ENCODE measurements at places on chromosomes 3 and 15.

- no peak for DNase-seq
Observed at GRCh38 chr3:194775731-194776130, 90.0 kb downstream of the FAM43A start.

DNA sequence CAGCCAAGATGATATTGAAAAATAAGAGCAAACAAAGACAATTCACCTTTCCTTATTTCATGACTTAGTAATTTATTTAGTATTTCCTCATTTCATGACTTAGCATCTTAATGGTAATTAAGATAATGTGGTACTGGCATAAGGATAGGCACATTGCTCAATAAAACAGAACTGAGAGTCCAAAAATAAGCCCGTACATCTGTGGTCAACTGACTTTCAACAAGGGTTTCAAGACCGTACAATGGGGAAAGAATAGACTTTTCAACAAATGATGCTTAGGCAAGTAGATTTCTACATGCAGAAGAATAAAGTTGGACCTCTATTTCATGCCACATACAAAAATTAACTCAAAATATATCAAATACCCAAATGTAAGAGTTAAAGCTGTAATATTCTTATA is 603 bp upstream of the PYDC2 start:
- no peak for DNase-seq

DNA sequence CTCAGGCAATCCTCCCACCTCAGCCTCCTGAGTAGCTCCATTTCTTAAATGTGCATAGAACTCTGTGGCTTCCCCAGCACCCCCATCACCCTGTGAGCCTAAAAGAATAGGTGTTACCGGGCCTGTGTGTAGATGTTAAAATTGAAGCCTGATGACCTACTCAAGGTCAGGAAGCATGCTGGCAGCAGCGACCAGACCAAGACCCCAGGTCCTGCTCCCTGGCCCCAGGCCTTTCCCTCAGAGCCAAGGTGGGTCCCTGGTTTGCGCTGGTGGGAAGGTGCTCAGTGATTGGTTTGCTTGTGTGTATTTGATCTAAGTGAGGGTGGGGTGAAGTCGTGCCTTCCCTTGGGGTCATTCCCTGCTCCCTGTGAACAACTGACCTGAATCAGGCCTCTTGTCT is 18.4 kb upstream of the CRABP1 start:
- DNase-seq = no peak

- no peak for DNase-seq
Observed at GRCh38 chr3:41431386-41431785, 232.1 kb downstream of the CTNNB1 start.

DNA sequence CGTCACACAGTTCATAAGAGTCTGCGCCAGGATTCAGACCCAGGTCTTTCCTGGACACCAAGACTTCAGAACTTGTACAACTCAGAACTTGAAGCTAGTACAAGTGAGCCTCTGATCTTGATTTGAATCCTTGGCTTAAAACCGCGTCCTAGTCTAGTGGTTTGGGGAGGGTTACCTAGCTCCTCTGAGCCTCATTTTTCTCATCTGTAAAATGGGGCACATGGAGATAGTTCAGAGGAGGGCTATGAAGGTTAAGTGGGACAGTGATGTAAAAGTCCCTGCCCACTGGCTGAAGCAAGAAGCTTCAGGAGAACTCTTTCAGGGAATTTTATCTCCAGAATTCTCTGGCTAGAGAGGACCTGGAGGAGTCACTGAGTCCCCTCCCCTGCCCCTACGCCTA is 48.7 kb upstream of the LCTL start:
- no peak for DNase-seq

DNA sequence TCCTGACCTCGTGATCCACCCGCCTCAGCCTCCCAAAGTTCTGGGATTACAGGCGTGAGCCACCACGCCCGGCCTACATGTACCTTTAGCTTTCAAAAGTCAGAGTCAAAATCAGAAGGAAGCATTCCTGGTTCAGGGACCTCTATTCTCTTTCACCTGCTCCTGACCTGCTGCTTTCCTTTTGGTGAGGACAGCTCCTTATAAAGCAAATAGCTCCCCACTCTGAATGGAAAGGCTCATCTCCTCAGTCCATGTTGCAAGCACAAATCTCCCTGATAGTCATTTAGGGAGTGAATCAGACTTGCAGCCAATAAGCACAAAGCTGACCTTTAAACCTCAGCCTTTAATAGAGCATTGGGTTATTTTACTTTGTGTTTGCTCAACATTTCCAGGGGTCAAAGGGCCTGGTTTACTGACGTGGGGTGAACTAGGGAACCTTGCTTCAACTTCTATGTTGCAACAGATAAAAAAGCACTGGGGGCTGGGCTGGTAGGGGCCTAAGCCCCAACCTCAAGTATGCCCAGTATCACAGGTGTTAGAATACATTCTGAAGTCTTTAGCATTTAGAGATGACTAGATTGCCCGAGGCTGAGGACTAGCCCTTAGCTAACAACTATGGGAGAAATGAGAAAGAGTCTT is 43.1 kb downstream of the THRB start:
- DNase-seq = no peak

DNA sequence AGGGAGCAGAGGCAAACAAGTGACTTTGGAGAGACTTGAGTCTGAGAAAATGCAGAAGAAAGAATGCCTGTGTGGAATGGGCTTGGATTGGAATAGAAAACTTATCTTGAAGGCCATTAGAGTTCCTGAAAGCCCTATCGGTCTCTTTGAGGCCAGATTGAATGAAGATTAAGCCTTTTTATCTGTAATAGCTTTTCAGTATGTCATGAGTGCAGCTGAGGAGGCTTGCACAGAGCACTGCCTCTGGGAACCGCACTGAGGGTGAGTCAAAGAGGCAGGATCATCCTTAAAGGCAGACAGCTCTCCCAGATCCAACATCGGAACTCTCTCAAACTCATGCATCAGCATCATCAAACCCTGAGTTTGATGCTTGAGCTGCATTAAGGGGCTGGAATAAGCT is 515.2 kb downstream of the NTRK3 start:
- DNase-seq = no peak

DNA sequence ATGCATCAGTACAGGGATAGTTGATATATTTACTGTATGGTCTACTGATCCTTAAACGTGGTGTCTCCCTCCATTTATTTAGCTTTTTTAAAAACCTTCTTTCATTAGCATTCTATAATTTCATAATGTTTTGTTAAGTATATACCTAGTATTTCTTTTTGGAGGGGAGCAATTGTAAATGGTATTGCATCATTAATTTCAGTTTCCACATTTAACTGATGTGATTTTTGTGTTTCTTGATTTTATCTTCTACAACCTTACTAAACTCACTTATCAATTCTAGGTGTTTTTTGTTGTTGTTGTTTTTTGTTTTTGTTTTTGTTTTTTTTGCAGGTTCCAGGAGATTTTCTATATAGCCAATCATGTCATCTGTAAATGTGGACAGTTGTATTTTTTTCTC is 18.4 kb downstream of the GOLGA6L1 start:
- no peak for DNase-seq
